Stimulated activated CD8-positive, alpha-beta memory T cell treated with anti-CD3 and anti-CD28 coated beads, Interleukin-4, amount 100 ng/mL, for 48 hours (primary cell): ENCODE measurements at places on chromosomes 5 and 9.

DNA sequence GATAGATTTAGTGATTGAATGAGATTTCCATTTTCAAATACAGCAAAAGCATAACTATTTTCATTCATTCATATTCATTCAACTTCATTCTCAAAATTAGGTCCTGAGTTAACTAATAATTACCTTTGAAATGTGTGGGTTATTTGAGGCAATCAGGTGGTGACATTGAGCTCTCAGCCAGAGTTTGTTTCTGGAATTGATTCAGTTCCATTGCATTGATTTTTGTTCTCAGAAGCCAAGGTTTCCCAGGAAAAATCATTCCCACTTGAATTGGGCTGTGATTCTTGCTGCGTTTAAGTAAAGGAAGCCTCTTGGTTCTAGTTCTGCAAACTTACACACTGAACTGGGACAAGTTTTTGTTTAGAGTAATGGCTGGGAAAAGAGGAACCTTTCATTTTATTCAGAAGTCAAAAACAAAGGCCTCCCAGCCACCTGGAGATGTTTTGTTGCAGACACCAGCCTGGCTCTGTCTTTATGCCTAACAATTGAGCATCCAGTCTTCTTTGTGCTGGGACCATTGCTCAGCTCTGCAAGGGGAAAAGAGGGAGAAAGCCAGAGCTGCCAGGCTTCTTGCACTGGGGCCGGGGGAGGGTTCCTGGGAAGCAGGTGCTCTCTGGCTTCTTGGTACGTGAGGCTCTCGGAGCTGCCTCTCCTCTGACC, 198.6 kb downstream of the TRIO start:
- DNase-seq: no peak

GRCh38 chr9:115301581-115301980, 183.6 kb upstream of the TNC start:
- DNase-seq: no peak

DNA sequence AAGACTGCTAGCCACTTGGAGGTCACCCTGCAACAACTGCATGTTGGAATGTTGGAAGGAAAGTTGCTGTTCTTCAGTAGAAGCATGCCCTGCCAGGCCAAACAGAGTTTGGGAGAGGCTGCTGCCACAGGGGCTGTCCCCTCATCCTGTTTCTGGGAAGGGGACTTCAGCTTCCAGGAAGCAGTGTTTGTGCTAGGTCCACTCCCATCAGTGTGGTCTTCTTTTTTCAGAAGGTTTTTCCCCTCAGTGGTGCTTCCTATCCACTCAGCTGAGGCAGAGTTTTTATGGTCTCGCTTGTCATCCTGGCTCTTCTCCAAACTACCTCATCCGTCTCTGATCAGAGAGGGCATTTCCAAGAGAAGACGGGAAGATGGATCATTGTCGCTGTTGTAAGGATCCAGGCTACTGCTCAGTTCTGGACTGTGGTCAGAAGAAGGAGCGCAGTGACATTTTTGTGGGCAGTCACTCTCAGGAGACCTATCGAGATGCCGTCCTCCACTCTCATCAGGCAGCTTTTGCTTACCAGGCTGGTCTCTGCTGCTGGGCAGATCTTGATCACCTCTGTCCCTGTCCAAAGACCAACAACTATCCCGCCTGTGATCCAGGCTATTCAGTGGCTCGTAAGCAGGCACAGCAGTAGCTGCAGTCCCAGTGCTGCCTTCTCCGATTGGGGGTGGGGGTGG, 97.8 kb upstream of the C5orf63 start:
- DNase-seq: no peak

DNA sequence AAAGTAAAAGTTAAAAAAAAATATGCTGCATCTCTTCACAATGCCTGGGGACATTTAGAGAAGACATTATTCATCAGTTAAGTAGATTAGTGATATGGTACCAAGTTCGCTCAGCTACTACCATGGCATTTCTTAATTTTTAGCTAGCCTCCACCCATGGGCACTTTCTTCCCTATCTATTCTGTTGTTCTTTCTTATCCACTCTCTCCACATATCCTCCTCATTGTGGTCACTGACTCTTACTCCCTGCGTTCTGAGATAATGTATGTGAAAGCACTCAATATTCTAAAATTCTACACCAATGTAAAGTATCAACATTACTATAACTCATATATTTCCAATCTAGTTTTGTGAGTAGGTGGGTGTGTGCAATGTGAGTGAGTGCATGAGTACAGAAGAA, 609.7 kb upstream of the DAB2 start:
- no peak for DNase-seq

GRCh38 chr5:176365351-176366231, at the start of gene ARL10:
ARL10 (plus strand) TSS chr5:176365487; CDS start chr5:176365564, 77 bp downstream.
- DNase-seq: peak; percentile 76

DNA sequence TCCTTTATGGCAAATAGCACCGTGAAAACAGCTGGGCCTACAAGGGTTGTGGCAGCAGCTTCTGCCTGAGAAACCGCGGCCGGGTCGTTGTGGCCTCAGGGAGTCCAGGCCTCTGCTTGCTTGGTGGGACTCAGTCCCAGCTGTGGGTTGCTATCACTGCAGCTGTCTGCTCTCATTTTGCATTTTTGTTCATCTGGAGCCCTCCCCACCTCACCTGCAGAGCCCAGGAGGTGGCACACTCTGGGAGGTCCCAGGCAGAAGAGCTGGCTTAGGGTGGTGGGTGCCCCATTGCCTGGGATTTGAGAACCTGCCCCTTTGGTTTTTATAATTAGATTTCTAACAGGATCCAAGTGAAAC, 138.4 kb downstream of the GADD45G start:
- DNase-seq: peak; percentile 51

DNA sequence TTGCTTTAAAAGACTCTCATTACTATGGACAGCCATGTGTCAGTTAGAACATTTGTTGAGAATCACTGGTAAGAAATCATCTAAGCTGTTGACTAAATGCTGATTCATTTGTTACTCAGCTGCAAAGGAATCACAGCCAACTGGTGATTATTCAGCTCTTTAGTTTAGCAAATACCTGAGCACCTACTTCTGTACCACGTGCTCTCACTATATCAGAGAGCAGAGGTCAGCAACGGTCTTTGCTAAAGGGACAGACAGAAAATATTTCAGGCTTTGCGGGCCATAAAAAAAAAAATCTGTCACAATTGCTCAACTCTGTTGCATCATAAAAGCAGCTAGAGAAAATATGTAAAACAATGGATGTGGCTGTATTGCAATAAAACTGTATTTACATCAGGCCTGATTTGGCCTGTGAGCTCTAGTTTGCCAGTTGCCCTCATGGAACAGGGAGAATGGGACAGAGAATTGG, 377.6 kb downstream of the DNAH5 start:
- no peak for DNase-seq

GRCh38 chr5:146751781-146752401, 126.7 kb downstream of the PPP2R2B start:
- peak; percentile 58 for DNase-seq

DNA sequence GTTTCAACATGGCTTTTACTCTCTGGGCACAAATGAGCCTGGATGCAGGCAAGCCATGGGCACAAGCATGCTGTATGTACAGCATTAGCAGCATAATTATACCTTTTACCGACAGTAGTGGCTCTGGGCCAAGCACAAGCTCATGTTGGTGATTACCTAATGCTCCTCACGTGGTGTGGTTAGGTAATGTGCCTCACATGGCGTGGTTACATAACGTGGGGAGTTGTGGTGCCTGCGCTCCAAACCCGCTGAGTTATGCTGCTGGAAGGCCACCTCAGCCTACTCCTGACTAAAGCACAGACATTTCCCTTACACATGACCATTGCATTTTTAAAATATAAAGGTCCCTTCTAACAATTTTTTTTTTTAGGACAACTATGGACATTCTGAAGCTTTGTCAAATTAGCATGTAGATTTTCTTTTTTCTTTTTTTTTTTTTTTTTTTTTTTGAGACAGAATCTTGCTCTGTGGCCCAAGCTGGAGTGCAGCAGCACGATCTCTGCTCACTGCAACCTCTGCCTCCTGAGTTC, 794.0 kb downstream of the EFNA5 start:
- no peak for DNase-seq

- no peak for DNase-seq
Measured at GRCh38 chr5:164746723-164747122, 1241.3 kb downstream of the MAT2B start.

DNA sequence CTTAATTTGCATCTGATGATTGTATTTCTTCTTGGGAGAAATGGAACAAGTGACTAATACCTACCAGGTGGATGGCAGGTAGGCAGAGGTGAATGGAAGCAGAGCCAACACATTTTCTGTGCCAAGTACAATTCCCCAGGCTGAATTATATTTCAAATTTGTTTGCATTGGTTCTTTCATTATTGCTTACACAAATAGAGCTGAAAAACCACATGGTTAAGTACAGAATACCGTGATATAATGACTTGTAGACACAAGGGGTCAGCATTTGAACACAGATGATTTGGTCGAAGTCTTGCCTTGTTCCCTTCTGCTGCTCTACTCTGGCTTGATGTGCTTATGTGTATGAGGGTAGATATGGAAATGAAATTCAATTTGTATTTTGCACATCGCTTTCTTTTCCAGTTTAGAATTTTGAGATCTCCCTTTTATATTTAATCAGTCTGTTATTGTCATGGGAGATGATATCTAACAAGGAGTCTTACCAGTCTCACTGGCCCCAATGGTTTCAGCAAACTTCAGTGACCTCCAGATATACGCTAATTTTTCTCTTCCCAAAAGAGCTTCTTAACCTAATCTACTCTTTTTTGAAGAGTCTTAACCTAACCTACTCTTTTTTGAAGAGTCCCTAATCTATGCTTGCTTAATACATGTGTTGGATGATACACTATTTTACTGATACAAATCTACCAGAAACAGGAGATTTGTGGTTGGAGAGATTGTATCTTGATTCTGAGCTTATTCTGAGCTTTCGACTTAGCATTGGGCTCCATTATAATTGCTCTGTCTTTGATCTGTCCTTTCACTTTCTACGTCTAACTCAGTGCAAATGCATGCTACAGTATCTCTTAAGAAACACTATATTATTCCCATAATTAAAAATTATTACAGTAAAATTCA, 88.1 kb downstream of the PCSK1 start:
- DNase-seq: no peak

DNA sequence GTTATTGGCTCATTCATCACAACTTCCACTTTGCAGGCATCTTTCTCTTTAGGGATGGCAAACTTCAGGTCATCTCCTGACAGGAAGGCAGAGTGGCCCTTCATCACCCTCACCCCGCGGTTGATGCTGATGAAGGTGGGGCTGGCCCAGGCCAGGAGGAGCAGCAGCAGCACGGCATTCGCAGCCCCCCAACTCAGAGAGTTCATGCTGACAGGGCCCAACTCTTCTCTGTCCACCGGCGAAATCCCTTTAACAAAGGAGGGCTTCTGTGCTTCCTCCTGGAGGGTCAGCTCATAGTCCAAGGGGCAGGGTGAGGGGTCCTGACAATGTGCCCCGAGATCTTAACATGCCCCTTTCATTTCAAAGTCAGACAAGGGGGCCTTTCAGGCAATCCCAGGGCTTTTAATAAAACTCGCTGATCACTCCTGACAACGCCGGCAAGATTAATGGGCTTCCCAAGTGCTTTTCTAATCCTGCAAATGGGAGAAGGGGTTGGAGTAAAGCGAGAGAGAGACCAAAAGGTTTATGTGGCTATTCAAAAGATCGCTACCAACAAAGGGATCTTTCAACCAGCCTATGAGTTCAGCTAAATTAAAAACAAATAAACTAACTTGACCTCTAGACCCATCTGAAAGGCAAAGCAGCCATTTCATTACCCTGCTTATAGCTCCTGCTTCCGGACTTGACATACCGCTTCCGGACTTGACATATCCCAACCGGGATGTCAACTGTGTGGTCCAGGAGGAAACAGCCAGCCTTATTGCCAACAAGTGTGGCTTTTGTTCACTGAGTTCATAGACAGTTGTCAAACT, 41.2 kb downstream of the FREM1 start:
- no peak for DNase-seq

DNA sequence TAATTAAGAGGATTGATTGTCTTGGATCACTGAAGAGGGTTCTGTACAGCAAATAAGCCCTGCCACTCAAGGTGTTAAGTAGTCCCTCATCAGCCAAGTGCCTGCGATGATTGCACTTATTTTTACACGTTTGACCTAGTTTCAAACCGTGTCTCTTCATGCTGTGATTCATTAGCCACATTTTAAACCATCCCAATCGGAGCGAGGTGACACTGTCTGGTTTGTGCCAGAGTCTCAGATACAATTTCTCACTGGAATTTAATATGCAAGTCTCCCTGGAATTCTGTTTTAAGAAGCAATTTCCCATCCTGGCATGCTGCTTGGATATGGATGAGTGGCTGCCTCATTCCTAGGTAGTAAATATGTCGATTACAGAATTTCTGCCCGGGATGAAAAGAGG, 1.6 kb downstream of the INSYN2B start:
- DNase-seq: no peak

GRCh38 chr9:97517331-97518089, 16.0 kb downstream of the TMOD1 start:
- no peak for DNase-seq

GRCh38 chr9:89779405-89780203, 174.8 kb downstream of the GADD45G start:
- DNase-seq: no peak

- DNase-seq: peak; percentile 46
Measured at GRCh38 chr5:54673523-54674225, 156.1 kb downstream of the SNX18 start.

DNA sequence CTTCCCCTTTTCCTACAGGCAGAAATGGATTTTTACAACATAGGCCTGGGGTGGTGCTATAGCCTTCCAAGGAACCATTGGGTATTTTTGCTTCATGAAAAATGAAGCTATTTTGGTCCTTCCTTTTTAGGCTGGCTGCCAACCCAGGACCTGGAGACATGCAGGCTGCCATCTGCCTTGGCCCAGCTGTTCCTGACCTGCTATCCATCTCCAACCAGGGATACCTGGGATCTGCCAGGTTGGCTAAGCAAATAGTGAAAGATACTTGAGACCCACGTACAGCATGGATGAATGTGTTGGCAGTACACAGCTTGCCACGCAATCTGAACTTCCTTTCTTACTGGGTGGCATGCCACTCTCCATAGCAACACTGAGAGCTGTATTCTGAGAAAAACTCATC, 31.1 kb downstream of the MRPS27 start:
- no peak for DNase-seq

DNA sequence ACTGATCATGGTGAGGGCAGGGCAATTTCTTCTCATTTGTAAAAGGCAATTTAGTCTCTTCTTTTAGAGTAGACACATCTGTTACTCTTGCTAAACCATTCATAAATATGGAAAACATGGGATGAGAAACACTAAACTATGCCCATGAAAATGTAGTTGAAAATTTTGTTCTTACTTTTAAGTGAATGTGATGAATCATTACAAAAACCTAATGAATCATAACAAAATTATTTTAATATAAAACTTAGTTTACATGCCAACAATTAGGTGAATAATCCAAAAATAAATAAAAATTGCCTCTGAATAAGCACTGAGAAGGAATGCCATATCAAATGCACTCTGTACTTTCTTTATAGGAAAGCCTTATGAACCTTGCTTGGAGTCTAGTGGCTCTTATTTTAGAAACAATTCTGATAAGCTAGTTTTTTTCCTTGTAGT, 297.7 kb upstream of the EFNA5 start:
- no peak for DNase-seq
